ENCODE measurements at places on chromosomes 4 and X. TPM values are rescaled to one million over a fixed set of nuclear protein-coding genes. Genes with fewer than 3 reads are reported as not detected.

GRCh38 chr4:59570860-59571476 is 1629.2 kb upstream of the ADGRL3 start:
- no peak for DNase-seq

- DNase-seq: no peak
These were observed 47.5 kb downstream of the MAGEA1 start for GRCh38 chrX:153226344-153227185.

DNA sequence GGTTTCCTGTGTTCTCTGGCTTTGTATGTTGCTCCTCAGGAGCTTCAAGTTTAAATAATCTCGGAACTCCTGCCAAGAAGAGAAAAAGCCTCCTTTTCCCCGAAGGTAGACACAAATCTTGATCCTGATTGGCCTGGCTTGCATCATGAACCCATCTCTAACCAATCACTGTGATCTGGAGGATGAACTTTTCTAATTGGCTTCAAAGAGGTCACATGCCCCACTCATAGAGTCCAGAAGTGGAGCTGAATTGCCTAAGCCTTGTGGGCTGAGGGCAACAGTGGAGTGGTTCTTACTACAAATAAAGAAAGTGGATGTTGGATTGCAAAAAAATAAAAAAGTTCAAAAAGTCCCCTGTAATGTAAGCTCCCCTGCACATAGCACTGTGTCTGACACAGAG is 245.9 kb downstream of the MID1IP1 start:
- DNase-seq: no peak

GRCh38 chr4:56874166-56874565 is 33.5 kb upstream of the REST start:
- no peak for DNase-seq

DNA sequence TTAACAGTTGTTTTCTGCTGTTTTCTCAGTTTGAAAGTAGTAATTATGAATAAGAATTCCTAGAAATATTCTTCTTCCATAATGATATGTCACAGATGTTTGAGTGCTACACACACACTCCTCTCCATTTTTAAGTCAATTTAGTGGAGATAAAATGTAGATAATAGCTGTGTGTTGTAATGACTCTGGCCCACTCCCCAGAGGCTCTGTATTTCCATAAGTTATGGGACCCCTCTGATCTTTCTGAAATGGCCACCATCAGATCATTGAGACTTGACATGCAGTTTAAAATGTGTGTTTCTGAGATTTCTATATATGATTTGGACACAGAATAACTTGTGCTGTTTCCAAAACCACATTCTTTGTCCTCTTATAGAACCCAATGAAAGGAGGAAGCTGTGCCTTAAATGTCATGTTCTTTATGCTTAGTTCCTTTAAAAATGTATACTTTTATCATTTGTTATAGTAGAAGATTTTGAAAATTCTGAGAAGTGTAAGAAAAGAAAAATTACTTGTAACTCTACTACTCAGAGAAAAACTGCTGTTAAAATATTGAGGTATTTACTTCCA is 46.4 kb downstream of the GAB1 start:
- DNase-seq: no peak

MTMR8 gene
- total RNA-seq: 4.5 TPM

GC gene
- total RNA-seq: not detected

UGT2A3 gene
- not detected for total RNA-seq

MAGEA1 gene
- not detected for total RNA-seq

All from activated CD8-positive, alpha-beta memory T cell treated with anti-CD3 and anti-CD28 coated beads, Interleukin-2, amount 10 ng/mL, durations not matched to agents 7 days and 5 days (primary cell).